ENCODE measurements at places on chromosomes 4 and X. TPM values are rescaled to one million over a fixed set of nuclear protein-coding genes. Genes with fewer than 3 reads are reported as not detected.

Gene PDE5A
- 20.4 TPM for total RNA-seq

Gene CLDN24
- total RNA-seq, result not detected

Gene RNF128
- not detected for total RNA-seq

Gene CDKL2
- 0.12 TPM for total RNA-seq

Gene VGLL1
- not detected for total RNA-seq

Gene TMPRSS11D
- total RNA-seq, result not detected

Gene PASD1
- not detected for total RNA-seq

Gene TMEM255A
- 0.26 TPM for total RNA-seq

Gene MBNL3
- 3.9 TPM for total RNA-seq

Gene POLN
- total RNA-seq, result 1.1 TPM

Gene TMEM31
- total RNA-seq, result not detected

Gene PCDH7
- total RNA-seq, result 64.8 TPM

Gene TRMT2B
- total RNA-seq, result 3.3 TPM

Gene FAM149A
- total RNA-seq, result 6.8 TPM

Gene PLXNB3
- total RNA-seq, result 7.5 TPM

Gene FGFBP1
- total RNA-seq, result not detected
